ENCODE measurements at places on chromosomes 2 and 18. TPM values are rescaled to one million over a fixed set of nuclear protein-coding genes. Genes with fewer than 3 reads are reported as not detected.

The SNTG2 gene
- polyA plus RNA-seq = 0.06 TPM

GRCh38 chr2:59947917-59948541, 605.4 kb downstream of the BCL11A start:
- no peaks in the 10 kb centered on the region for H3K36me3 ChIP-seq
- H3K4me1 ChIP-seq = no peaks in the 10 kb centered on the region
- no peak overlapping the region for H3K27ac ChIP-seq
- no peak overlapping the region for H3K4me3 ChIP-seq
- no peak for DNase-seq

GRCh38 chr2:203733684-203734083, 27.2 kb downstream of the CD28 start:
- no peak overlapping the region for H3K4me3 ChIP-seq
- no peaks in the 10 kb centered on the region for H3K4me1 ChIP-seq
- H3K27me3 ChIP-seq = no peaks in the 10 kb centered on the region
- H3K27ac ChIP-seq = no peak overlapping the region

- DNase-seq = no peak
- peaks cover 5% of the 10 kb centered on the region for H3K4me1 ChIP-seq
- H3K27me3 ChIP-seq = no peaks in the 10 kb centered on the region
- H3K36me3 ChIP-seq = no peaks in the 10 kb centered on the region
Observed at GRCh38 chr2:226703514-226703913, 96.1 kb downstream of the IRS1 start.

Data from fibroblast of lung (primary cell).